Colonic mucosa (tissue), 4 donors: ENCODE measurements at places on chromosomes 1 and 21.
A peak's percentile ranks its signal among the peaks of the same experiment; 100 is the strongest.

DNA sequence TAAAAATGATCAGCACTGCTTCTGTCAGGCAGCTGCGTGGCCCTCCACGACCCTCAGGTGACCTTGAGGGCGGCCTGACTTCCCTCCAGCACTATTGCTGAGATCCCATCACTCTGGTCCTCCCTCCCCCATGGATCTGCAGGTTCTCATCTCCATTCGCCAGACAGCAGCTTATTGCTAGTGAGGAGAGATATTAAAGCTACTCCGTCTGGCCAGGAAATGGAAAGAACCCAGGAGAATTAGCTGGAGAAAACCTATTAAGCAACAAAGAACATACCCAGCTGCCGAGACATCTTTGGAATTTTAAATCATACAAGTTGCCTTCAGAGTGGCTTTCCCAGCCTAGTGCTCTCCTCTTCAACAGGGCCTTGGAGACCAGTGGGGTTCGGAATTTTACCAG is 25.7 kb upstream of the KCNN3 start:
- no peak for DNase-seq

- no peak for DNase-seq
Observed at GRCh38 chr1:161511756-161512060, 6.5 kb downstream of the FCGR2A start.

DNA sequence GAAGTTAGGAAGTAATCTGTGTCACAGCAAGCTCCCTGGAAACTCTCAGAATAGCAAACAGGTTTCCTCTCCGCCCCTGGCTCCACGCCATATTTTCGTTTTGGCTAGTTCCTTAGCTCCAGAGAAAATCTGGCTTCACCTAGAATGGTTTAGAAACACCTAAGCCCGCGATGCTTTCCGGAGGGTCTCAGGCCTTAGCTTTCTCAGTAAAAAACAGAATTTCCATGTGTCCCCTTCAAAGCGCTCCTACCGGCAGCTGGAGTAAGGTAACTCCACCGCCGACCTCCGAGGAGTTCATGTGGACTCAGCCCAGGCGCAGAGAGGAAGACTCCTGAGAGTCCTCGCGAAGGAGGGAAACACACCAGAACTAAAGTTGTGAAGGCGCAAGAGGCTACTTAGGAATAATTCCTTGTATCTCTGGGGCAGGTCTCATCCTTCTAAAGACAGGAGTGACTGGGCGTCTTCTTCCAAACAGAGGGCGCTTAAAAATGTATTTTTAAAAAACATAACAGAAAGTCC is 406 bp downstream of the KIAA0040 start:
- DNase-seq, result peak; percentile 84

GRCh38 chr21:38255571-38256117 is 1.1 kb upstream of the KCNJ15 start:
- DNase-seq, result no peak

DNA sequence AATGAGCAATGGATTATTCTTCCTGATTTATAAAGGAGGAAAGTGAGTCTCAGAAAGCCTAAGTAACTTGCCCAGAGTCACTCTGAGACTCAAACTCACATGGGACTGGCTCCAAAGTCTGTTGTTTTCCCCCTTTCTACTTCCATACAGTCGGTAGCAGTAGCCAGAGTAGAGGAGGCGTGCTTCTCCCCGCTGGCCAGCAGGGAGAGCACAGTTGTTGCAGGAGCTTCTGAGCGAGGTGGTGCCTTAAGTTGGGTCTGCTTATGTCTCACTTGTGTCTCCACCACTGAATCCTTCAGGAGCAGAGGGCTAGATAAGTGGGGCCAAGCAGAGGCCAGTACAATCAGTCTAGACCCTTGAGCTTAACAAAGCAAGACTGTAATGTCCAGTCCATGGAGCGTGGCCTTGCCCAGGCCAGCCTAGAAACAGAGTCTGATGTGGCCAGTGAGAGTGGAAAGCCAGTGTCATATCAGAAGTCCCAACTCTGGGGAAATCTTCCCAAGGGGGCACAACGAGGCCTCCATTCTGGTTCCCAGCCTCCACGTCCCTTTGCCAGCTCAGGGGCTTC is 181.9 kb downstream of the ZSCAN20 start:
- no peak for DNase-seq

DNA sequence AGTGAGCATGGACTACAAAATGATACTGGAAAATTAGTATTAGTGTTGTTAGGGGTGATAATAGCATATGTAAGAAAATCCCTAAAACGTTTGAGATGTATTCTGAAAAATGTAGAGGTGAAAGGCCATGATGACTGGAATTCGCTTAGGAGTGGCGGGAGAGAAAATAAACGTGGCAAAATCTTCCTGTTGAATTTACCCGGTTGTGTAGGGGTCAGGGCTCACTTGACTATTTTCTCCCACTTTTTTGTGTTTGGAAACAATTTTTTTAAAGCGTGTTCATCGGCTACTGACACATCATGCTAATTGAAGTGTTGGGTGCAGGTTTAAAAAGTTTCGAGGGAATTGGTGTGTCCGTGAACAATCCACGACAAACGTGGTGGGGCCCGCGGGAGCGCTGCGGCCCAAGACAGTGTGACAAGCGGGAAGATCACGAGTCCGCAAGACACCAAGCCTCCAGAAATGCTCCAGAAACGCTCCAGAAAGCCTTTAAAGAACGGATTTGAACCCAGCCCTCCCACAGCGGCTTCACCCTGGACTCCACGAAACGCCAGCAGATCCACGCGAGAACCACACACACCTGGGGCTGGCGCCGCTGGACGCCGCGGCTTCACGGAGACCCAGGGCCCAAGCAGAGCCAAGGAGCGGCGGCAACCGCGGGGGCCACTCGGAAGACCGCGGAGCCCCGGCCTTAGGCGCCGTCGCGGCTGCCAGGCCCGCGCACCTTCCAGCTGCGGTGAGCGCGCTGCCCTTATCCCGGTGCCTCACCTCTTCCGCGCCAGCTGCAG is 573 bp downstream of the PSMG1 start:
- DNase-seq, result peak; percentile 45

- no peak for DNase-seq
Observed at GRCh38 chr1:96409689-96410088, 311.9 kb upstream of the PTBP2 start.

- no peak for DNase-seq
Observed at GRCh38 chr1:244090645-244091044, 39.6 kb downstream of the ZBTB18 start.

- DNase-seq, result no peak
Observed at GRCh38 chr1:91637539-91637994, 136.9 kb downstream of the CDC7 start.

GRCh38 chr1:95033843-95034242 is 38.9 kb downstream of the ALG14 start:
- DNase-seq, result no peak

DNA sequence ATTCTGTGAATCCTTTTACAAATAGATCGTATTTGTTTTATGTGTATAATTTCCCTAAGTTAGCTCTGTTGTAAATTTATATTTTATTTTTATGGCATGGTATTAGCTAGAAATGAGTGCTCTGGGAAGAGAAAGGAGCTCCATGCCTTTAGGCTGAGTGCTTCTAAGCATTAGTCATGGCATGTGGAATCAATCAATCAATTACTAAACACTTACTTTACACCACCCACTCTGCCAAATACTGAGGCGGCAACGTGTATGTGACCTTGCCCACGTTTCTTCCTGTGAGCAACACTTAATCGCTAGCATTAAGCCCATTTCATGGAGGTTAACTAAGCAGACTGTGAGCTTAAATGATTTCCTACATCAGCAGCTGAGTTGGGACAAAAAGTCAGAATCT is 7.2 kb upstream of the BECN2 start:
- no peak for DNase-seq

DNA sequence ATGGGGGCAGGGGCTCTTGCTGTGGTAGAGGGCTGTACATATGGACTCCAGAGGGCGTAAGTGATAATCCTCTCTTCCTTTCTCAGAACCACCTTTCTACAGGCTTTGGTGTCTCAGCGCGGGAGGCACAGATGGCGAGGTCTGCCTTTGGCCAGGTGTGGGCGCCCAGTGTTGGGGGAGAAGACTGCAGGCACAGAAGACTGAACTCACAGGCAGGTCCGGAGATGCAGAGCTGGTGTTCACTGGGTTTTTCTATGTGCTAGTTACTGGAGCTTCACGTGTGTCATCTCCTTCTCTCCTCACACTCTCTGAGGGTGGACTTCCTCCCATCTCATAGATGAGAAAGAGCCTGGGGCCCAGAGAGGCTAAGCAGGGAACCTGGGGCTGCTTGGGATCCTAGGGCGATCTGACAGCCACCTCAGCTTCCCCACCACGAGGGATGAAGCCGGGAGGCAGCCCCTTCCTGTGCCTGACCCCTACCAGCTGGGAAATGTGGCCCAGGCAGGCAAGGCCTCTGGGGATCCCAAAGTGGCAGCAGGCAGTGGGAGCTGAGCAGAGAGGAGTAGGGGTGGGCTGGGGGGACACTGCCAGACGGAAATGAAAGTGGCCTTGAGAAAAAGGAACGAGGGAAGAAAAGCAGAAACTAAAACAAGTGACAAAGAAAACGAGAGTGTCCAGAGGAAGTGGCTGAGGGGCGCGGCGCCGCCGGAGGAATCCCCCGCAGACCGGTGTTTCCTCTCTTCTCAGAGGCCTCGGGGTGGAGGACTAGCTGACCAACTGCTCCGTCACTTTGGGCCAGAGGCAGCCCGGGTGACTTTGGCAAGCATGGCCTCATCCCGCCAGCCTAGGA is 191.6 kb downstream of the HIVEP3 start:
- peak; percentile 38 for DNase-seq

DNA sequence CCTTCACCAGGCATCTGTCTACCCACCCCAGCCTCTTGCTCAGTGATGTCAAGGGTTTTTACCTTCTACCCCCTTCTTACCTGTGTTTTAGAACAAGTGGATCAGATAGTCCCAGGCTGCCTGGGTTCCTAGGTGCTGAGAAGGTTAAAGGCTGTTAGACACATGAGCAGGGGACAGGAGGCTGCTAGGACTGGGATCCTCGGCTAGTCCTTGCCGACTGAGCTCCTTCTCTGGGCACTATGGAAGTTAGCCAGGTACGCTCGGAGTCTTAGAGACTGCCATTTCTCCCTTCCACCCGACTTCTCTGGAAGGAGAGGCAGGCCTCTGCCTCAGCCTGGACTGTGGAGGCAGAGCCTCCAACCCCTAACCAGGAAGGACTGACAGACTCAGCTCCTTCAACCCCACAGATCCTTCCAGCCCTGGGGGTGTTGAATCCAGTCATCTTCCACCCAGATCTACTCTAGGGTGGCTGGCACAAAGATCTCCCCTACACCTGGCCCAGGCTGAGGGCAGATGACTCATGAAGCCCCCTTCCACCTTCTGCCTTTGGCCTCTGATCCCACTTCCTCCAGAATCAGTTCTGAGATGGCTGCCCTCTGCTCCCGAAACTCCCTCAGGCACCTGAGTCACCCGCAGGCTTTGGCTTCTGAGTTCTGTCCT is at the start of gene DYNLT4:
TSS of gene DYNLT4 (minus strand) at position 648 of the 660 bp plus-strand sequence. CDS start 683 bp downstream, outside the sequence.
- DNase-seq, result no peak

DNA sequence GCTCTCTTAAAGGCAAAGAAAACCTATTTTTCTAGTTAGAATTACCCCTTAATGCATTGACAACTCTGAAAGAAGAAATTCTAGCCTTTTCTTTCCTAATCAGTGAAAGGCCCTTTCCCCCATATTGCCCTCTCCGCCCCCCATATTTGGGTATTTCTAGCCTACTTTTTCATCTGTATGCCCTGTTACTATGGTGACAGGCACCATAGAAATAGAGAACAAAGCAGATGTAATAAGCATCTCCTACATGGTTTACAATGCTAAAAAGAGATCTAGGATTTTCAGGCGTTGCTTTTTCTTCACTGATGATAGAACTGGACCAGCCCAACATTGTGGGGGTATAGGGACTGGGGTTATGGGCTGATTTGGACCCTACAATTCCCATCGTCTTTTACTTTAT is 14.5 kb downstream of the LRRC8B start:
- no peak for DNase-seq

GRCh38 chr21:34865400-34866241 is 183.5 kb downstream of the RUNX1 start:
- DNase-seq, result peak; percentile 64

DNA sequence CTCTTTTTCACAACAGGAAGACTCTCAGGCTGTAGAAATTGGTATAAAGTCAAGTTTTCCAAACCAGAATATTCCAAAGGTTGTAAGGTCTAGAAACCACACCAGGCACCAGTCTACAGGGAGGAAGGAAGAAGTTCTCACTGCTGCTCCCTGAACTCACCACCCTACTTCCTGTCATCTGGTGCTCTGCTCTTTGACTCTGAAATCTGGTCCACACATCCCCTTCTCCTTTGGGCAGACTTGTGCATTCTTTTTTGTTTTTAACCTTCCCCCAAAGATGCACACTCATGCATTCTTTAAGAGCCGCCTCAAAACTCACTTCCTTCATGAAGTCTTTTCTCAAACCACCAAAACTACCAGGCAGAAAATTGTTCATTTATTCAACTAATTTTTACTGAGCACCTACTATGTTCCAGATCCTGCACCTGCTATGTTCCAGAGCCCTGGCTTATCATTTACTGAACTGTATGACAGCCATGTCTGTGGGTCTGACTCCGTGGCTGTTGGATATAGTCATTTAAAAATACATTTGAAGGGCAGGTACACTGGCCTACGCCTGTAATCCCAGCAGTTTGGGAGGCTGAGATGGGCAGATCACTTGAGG is 30.1 kb upstream of the EPS15 start:
- no peak for DNase-seq

DNA sequence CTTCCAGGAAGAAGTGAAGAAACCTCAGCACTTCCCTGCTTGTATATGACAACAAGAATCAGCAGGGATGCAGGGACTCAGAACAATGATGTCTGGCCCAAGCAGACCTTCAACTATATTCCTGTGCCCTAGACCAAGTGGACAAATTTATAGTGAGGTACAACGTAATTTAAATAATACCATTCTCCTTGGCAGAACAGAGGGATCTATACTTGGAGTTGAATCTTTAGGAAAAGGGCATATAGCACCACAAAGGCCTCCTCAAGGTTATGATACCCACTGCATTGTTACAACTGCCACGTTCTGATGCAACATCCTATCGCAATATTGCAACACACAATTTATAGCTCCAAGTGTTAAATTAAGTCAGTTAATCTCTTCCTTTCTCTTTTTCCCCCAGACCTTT is 29.1 kb upstream of the GFI1 start:
- DNase-seq, result no peak

- DNase-seq, result no peak
Observed at GRCh38 chr1:244634546-244634945, 18.4 kb upstream of the DESI2 start.

- DNase-seq, result no peak
Observed at GRCh38 chr1:198655459-198656121, 16.8 kb downstream of the PTPRC start.

GRCh38 chr1:231519166-231519565 is 9.3 kb upstream of the TSNAX start:
- DNase-seq, result no peak

- DNase-seq, result no peak
Observed at GRCh38 chr1:19390166-19390850, 78.2 kb downstream of the SLC66A1 start.
